Stimulated activated CD4-positive, alpha-beta T cell treated with anti-CD3 and anti-CD28 coated beads, TNF-alpha, amount 100 ng/mL, for 24 hours (primary cell): ENCODE measurements at places on chromosomes 3 and 15.

- DNase-seq: no peak
These were observed 529.2 kb upstream of the GOLIM4 start for GRCh38 chr3:168624892-168625448.

DNA sequence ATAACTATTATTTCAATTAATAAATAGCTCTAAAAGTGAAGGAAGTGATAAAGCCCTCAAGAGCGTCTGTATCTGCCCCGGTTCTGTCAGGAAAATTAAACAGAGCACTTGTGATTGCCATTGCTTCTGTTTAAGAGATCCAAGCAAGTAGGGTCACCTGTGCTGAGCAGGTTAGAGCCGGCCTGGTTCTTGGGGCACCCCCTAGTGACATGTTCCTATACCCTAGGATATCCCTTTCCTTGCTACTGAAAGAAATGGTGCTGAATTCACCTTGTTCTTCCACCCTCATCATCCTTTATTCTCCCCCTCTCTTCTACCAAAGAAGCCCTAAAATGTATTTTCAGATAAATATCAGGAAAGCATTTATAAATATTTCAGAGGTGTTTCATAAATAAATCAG lies 323.5 kb downstream of the RORA start:
- DNase-seq: no peak

DNA sequence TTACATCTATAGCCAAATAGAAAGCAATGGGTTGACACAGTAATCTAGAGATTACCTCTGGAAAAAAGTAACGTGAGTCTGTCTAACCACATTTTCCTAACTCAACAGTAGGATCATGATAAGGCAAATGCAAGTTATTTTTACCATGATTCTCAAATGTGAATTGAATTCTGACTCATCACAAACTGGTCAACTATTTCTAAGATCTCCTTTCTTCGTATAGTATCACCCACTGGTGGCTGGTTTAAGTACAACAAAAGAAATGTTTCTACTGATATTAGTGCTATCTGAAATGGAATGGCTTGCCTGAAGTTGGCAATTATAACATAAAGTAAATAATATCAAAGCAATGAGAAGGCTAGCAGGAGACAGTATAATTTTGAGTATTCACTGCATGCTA lies 102.2 kb downstream of the ABI3BP start:
- DNase-seq: no peak

DNA sequence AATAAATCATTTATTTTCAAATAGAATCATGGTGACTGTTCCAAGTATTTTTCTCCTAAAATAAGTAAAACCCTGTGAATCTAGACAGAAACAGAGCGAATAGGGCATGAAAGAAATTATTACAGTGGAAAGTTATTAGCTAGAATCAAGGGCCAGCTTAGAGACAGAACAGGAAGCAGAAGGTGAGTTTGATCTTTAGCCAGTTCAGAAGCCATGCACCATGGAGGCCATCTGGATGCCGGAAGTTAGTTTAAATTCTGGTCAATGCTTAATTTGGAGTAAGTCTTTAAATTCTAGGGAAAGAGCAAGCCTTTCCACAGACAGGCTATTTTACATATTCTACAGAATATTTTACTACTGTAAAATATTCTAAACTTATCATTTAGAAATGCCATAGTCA lies 574.8 kb downstream of the CADM2 start:
- DNase-seq: no peak

- DNase-seq: no peak
These were observed 175.2 kb downstream of the MEGF11 start for GRCh38 chr15:66078196-66078928.

DNA sequence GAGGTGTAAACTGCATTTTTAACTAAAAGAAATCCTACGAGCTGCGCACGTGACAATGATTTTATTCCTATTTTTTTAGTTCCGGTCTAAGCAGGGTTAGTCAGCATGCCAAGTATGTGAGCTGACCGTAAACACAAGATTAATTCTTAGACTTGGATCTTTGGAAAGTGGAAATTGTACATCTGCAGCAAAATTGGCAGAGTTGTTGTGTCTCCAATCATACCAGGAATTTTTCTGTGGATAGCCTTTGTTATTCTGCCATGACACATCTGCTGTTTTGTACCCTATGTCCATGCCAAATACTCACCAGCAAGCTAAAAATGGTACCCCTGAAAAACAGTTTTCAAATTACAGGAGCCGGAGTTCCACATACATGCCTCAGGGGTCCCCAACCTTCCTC lies 562.5 kb downstream of the UNC13C start:
- no peak for DNase-seq

- no peak for DNase-seq
These were observed 2.5 kb upstream of the HHLA2 start for GRCh38 chr3:108293858-108294257.

GRCh38 chr3:150146991-150147761 lies 176.5 kb upstream of the PFN2 start:
- DNase-seq: no peak

GRCh38 chr3:152728231-152728980 lies 106.5 kb upstream of the P2RY1 start:
- DNase-seq: no peak

- DNase-seq: no peak
These were observed 161.0 kb upstream of the CGNL1 start for GRCh38 chr15:57215326-57215725.

GRCh38 chr15:70752193-70752635 lies 11.1 kb downstream of the UACA start:
- DNase-seq: no peak

GRCh38 chr3:154851644-154852043 lies 228.5 kb upstream of the MME start:
- DNase-seq: no peak

DNA sequence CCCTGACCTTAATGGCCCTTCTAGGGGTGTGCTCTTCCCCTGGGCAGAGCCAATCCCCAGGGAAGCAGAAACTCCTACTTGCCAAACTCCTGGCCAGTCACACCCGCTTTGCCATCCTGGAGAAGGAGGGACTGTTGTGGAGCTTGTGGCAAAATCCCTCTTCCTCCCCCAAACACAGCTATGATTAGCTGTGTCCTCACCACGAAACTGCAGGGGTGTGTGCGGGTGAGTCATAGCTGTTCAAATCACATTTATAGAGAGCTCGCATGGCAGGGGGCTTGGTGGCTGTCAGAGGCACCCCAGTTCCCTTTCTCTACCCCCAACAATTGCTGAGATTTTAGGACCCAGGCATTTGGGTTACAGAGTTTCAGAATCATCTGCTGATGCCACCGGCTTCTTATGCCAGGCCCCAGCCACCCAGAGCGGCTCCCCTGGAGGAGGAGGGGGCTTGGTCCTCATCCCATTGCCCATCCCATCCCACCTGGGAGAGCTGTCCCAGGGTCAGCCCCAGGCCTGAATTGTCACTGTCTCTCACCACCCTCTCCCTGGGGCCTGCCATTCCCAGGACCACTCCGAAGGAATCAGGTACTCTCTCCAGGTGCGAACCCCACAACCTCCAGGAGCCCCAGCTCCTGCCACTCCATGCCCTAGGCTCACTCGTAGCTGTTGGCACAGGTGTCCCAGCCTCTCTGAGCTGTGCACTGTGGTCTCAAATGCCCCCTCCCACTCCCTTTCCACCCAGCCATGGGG lies 28.8 kb upstream of the MAGEF1 start:
- no peak for DNase-seq

DNA sequence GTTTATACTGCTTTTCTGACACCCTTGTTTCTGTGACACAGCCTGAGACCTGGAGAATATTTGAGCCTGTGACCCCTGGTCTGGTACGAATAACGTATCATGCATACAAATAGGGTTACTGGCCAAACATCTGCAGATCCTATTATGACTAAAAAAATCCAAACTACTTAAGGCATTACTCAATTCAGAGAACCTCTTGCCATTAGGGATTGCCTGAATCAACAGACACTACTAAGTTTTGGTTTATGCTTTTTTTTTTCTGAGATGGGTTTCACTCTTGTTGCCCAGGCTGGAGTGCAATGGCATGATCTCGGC lies 35.4 kb downstream of the OSBPL10 start:
- DNase-seq: no peak

- DNase-seq: no peak
These were observed 113.8 kb upstream of the P2RY1 start for GRCh38 chr3:152720951-152721718.
